ENCODE measurements at places on chromosomes 6 and 20. TPM values are rescaled to one million over a fixed set of nuclear protein-coding genes. Genes with fewer than 3 reads are reported as not detected.

DNA sequence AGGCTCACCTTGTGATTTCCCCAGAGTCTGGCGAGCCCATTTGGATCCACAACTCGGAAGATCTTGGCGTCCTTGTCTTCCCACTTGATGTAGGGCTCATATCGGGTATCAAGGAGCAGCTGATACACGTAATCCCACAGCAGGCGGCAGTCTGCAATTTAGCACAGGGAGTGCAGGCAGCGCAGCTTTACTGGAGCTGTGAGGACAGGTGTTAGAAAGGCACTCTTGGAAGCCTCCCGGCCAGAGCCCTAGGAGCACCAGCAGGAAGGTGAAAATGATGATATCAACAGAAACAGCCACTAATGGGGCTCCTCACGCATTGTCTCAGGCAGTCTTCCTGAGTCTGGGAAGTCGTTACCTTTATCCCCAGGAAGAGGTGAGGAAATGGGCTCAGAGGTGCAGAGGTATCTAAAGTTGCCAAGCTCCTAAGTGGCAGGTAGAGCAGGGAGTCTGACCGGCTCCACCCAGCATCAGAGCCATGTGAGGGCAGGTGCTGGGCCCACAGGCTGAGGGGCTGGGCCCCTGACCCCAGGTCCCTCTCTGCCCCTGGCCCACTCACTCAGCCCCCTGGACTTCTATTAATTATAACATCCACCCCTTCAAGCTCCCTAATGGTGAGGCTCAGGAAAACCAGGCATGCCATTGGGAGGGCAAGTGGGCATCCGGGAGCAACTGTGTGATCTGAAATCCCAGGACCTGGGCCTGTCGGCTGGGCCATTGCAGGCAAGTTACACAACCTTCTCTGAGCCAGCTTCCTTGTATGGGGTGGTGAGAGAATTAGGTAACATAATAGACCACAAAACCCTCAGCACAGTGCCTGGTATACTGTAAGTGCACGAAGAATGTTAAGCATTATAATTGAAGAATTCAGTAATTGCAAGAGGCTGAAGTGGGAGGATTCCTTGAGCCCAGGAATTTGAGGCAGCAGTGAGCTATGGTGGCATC, 18.3 kb downstream of the ETV7 start:
- no peak for DNase-seq

DNA sequence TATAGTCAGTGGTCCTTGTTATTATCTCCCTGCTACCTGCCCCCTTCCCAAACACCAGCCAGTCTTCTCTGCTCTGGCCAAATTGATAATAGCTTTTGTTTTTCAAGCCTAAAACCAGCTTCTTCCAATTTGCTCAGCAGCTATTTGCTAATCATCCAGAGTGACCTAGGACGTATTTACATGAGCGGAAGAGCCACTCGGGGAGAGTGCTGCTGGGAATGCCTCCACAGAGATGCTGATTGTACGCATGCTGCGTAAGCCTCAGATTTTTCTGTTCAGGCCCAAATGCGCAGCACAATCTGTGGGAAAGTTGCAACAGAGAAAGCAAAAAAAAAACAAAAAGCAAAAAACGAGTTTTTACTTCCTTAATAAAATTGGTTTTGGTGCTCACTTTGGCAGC, 24.4 kb upstream of the ID1 start:
- peak; percentile 75 for DNase-seq

DNA sequence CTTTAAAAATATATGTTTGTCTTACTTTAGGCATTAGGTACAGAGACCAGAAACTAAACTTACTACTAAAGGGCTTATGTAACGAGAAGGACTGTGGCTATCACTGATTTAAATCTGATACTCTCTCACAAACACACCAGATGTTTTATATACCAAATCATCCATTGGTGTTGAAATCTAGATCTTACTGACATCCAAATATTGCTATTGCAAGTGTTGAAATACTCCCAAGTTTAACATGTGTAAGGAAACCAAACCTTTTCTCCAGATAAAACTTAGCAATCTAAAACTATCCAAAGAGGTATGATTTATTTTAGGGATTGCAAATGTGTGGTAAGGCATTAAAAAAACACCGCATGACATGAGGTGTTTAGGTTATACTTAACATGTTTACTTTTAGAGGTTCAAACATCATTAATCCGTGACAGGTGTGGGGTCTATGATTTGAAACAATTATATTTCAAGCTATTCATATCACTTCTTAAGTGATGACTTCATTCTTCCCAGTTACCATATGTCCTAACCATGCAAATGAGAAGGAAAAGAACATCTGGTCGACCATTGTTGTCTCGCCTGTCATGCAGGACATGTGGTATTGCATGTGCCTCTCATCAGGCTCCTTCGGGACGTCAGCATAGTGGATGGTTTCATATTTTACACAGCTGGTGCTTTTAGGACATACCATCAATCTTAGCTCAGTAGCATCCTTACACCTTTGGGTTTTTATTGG, 168.3 kb upstream of the SPACA1 start:
- DNase-seq = no peak

DNA sequence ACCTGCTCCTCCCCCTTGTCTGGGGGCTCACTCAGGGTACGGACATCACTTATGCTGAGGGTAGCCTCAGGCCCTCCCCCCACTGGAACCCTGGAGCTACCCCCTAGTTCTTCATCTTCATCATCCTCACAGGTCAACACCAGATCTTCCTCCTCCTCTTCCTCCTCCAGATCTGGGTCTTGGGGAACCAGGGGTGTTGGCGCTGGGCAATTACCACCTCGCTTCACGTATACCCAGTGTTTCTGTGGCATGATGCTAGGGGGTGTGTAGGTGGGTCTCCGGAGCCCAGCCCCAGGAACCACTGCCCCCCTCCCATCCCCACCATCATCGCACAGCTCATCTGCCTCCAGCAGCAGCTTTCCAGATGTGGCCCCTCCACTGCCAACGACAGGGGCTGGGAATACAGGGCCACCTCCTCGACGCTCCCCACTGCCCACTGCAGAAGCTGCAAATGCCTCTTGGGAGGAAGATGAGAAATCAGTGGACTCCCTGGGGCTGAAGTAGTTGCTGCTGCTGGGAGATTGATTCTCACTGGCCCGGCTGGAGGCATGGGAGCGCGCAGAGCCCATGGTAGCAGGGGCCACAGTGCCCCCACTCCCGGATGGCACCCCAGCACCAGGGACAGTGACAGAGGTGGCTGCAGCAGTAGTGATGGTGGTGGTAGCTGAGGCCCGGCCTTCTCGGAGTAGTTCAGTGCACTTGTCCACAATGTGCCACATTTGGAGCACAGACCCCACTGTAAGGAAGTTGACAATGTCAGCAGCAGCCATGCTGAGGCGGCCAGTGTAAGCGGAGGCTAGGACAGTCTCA, 1.5 kb downstream of the ZBTB22 start:
- DNase-seq = peak; percentile 27

Gene LAMP5
- total RNA-seq = 1.4 TPM

Gene PSORS1C1
- not detected for total RNA-seq

DNA sequence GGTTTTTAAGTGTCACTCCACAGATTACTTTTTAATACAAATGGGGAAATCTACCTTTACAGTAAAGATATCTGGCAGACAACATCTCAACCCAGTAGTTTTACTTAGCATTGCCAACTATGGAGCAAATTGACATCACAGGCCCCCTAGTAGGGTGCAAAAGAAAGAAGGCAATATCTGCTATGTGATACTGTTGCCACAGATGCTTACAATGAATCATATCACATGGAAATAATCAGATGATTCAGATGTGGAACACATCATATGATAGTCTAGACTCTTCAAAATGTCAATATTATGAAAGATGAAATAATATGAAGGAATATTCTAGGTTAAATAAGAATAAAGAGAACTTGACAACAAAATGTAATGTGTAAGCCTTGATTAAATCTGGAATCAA, 322.5 kb downstream of the BMP2 start:
- no peak for DNase-seq

GRCh38 chr6:26273673-26274588, 91.1 kb upstream of the BTN3A2 start:
- no peak for DNase-seq

DNA sequence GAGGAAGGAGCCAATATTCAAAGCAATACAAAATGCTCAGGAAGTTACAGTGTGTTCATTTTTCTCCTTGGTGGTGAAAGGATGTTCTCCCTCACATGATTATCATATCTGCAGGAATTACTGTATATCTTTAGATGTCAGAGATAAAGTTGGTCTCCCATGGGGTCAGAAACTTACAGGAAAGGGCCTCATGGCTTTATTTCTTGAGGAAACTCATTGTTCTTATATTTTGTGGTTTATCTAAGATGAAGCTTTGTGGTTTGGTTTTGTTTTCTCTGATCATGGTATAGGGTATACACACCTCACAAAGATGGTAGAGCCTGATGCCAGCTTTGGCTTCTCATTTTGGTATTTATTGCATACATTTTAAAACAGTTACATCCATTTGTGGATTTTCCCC, 100.5 kb upstream of the STXBP5 start:
- no peak for DNase-seq

- DNase-seq = peak; percentile 71
Observed at GRCh38 chr6:109236115-109237076, 141.1 kb downstream of the CEP57L1 start.

GRCh38 chr6:1470040-1470439, 80.7 kb downstream of the FOXF2 start:
- no peak for DNase-seq

Gene ZNF76
- 17.2 TPM for total RNA-seq

Gene ZNF334
- total RNA-seq = 9.1 TPM

GRCh38 chr6:91659891-91660290, 1073.0 kb upstream of the MAP3K7 start:
- no peak for DNase-seq

DNA sequence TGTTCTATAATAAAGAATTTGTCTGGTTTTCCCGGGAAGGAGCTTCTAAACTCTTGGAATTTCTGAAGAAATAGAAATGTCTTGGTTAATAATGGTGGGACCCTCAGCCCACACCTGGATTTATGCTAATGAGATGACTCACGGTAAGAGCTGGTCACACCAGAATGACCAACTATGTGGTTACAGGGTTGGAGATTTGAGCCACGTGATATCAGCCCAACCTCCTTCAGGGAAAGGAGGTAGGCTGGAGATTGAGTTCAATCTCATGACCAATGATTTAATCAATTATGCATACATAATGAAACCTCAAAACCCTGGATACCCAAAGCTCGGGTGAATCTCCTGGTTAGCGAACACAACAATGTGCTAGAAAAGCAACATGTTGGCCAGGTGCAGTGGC, 22.1 kb upstream of the CDKN1A start:
- no peak for DNase-seq

DNA sequence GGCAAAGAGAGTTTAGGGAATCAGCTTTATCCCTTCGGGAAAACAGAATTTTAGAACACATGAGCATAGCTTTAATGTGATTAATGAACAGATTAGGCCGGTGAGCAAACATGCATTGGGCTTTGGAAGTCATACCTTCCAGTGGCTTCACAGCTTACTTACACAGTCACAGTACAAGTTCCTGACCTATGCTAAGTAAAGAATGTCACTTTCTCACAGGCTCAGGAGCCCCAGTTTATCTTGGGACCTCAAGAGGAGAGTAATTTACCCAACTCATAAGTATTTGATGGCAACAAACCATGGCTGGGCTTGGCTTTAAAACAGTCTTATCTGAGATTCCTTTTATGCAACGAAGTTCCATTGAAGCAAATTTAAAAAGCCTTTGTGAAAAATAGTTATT, 195.9 kb downstream of the AKAP7 start:
- no peak for DNase-seq

DNA sequence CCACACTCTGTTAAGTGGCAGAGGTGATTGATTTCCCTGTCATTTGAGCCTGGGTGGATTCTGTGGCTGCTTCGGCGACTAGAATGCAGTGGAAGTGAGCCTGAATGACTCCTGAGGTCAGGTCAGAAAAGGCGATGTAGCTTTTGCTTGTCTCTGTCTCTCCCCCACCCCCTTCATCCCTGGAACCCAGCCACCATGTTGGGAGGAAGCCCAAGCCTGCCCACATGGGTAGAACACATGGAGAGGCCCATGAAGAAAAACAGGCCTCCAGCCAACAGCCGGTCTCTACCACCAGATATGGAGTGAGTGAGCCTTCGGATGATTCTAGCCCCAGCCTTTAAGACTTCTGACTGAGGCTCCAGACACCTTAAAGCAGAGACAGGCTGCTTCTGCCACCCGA, 181.0 kb downstream of the TFAP2C start:
- no peak for DNase-seq

Gene LHFPL5
- not detected for total RNA-seq

Gene GPX6
- total RNA-seq = not detected

GRCh38 chr20:63154395-63154794, 61.5 kb downstream of the YTHDF1 start:
- DNase-seq = no peak

DNA sequence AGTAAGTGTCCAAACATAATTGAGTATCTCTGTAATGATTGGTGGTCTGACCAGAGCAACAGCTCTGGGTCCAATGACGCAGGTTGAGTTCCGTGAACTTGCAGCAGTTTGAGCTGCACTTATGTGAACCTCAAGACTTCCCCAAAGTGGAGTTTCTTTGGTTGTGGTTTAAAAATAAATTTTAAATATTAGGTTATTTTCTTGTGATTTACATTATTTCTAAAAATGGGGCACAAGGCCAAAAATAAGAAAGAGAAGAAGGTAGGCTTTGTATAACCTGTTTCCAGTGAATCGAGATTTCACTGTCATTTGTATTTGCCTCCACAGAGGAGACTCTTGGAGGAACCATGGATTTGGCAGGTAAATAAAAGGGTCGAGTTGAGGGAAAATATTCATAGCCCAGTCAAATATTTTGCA, 166.4 kb upstream of the ZNF217 start:
- no peak for DNase-seq

GRCh38 chr6:139278190-139278589, 13.6 kb downstream of the TXLNB start:
- DNase-seq = no peak

Gene HTR1E
- total RNA-seq = not detected

Gene CTAGE9
- not detected for total RNA-seq

DNA sequence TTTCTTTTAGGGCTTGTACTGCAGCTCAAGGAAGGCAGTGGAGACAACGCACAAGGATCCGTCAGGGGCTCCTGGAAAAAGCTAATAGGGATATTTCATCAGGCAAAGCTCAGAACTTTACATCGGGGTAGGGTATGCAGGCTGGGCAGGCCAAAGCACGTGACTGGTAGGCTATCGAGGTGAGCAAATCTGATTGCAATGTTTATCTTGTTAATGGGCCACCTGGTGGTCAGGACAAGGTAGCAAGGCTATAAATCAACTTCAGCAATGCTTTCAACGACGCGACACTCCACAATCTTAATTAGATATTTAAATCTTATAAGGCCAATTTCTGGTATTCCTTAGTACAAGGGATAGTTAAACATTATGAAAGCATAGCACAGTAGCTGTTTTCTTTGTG, 1302.8 kb upstream of the EYS start:
- peak; percentile 8 for DNase-seq

All from H7 (cell line).